ENCODE measurements at places on chromosomes 2 and 18. TPM values are rescaled to one million over a fixed set of nuclear protein-coding genes. Genes with fewer than 3 reads are reported as not detected.

The CCDC141 gene
- not detected for total RNA-seq

The ARHGEF33 gene
- 0.02 TPM for total RNA-seq

The GAREM1 gene
- total RNA-seq: 5.2 TPM

The SH2D6 gene
- total RNA-seq: 1.3 TPM

The SCN9A gene
- 1.9 TPM for total RNA-seq

The OSBPL1A gene
- total RNA-seq: 15.4 TPM

Measured in A549 treated with Hydrocortisone at 1 μM for 4 hours (cell line).